ENCODE measurements at places on chromosomes 1 and 21.

GRCh38 chr1:29426701-29427279 lies 190.5 kb downstream of the PTPRU start:
- H3K4me1 ChIP-seq, result no peaks in the 10 kb centered on the region
- no peak for DNase-seq
- no peak overlapping the region for H3K27ac ChIP-seq
- no peaks in the 10 kb centered on the region for H3K36me3 ChIP-seq
- H3K27me3 ChIP-seq, result peaks cover 20% of the 10 kb centered on the region

- no peaks in the 10 kb centered on the region for H3K4me1 ChIP-seq
- H3K27ac ChIP-seq, result no peak overlapping the region
- no peaks in the 10 kb centered on the region for H3K27me3 ChIP-seq
These were observed 69.4 kb upstream of the BACE2 start for GRCh38 chr21:41098481-41099042.

DNA sequence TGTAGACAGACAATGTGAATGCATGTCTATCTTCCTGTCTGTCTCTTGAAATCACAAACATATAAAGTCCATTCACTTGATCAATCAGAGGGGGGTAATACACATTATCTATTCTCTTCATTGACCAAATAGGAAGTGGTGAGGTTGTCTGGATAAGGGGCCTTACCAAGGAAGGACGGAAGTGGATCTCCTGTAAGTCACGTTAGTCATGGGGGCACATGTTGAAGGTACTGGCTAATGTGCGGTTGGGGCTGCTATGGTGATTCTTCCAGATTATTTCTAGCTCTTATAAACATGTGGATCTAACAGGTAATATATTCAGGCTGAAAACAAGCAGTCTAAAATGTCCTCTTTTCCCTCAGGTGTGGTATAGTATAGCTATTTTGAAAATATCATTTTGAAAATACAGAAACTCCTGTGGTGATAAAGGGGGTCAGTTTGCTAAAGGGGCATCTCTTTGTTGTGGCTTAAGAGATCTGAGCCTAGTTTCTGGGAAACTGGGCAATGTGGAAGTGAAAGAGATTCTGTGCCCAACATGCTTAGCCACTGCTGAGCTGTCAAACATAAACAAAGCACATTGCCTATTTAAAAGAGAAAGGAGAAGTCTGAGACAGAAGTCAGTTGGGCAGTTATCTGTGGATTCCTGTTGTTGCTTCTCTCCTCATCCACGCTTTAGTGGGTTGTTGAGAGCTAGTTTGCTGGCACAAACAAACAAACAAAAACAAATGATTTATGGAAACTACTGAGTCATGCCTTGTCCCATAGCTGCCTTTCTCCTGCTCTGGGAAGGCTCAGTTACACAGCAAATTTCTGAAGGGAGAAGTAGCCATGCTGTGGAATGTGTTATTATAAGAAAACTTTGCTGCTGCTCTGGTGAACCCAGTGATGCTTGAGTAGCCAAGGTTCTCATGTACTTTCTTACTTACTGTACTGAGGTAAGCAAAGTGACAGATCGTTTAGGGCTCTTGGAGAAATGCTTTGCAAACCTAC lies 166.9 kb downstream of the HLX start:
- H3K27me3 ChIP-seq, result no peaks in the 10 kb centered on the region
- DNase-seq, result peak; percentile 30
- no peak overlapping the region for H3K27ac ChIP-seq
- no peaks in the 10 kb centered on the region for H3K36me3 ChIP-seq
- peaks cover 9% of the 10 kb centered on the region for H3K4me1 ChIP-seq

DNA sequence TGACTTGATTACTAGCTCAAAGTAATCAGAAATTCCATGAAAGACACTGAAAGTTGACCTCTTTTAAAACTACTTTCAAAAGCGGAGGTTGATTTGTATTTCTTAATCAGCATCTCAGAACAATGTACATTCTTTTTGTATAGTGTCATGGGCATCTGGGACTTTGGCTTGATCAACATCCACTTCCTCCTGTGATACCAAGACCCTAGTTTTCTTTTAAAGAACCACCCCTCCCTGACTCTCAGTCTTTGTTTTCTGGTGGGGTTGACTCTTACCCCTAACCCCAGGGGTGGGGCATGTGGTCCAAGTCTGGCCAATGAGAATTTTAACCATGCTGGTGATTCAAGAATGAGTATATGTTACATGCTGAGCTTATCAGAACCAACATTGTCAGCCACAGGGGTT lies 21.7 kb upstream of the IRF2BP2 start:
- H3K4me1 ChIP-seq, result peaks cover 39% of the 10 kb centered on the region
- H3K27ac ChIP-seq, result peak overlapping the region; percentile 73
- no peaks in the 10 kb centered on the region for H3K27me3 ChIP-seq
- DNase-seq, result peak; percentile 78
- no peaks in the 10 kb centered on the region for H3K36me3 ChIP-seq

DNA sequence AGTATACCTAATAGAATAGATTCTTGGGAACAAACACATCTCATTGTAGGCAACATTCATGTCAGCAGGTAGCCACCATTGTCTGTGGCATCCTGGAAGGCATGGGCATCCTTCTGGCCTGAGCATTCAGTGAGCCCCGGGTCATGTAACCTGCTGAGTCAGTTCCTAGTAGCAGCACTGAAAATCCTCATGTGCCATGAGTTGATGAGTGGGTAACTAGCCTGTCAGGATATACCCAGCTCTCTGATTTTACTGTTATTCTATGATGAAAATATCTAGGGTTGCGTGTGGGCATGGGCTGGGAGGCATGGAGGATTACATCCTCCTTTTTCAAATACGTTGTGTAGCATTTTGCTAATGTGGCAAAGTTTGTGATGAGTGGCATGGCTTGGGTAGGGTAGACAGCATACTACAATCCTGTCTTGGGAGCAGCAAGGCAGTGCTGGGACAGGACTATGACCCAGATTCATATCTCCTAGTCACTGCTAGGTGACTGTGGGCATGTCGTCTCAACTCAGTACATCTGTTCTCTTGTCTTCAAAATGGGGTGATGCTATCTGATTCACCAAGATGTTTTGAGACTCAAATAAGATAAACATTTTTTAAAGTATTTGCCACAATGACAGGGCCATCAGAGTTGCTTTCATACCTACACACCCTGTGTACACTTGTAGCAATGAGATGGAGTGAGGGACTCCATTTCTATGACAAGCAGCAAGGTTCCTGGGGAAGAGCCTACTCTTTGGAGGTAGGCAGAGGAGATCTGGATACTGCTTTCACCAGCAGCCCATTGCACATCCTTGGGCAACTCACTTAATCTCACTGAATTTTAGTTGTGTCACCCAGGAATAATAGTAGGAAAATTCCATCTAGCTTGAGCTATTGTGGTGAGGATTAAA lies 62.5 kb downstream of the CD58 start:
- H3K4me3 ChIP-seq, result peak overlapping the region; percentile 3
- DNase-seq, result no peak
- no peaks in the 10 kb centered on the region for H3K27me3 ChIP-seq
- no peaks in the 10 kb centered on the region for H3K36me3 ChIP-seq
- peaks cover 36% of the 10 kb centered on the region for H3K4me1 ChIP-seq
- peak overlapping the region; percentile 93 for H3K27ac ChIP-seq

GRCh38 chr1:56070601-56071000 lies 508.8 kb downstream of the PLPP3 start:
- peaks cover 52% of the 10 kb centered on the region for H3K4me1 ChIP-seq
- no peak overlapping the region for H3K27ac ChIP-seq
- H3K4me3 ChIP-seq, result no peak overlapping the region
- H3K27me3 ChIP-seq, result no peaks in the 10 kb centered on the region
- no peaks in the 10 kb centered on the region for H3K36me3 ChIP-seq

DNA sequence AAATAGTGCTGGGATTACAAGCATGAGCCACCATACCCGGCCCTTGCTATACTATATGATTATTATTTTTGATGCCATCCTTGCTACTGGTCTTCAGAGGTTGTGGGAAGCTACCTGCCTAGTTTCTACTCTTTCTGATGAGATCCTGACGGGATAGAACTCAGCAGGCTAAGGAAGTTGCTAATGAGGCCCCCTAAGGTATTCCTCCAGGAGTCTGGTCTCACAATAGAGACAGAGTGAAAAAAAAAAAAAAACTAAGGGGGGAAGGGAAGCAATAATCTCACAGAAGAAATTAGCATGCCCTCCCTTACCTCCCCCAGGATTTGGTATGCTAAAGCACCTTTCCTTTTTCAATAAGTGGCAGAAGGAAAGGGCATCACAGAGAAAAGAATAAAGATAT lies 17.6 kb downstream of the INTS3 start:
- peaks cover 26% of the 10 kb centered on the region for H3K4me1 ChIP-seq
- H3K36me3 ChIP-seq, result peaks cover 30% of the 10 kb centered on the region
- H3K27ac ChIP-seq, result no peak overlapping the region
- no peak overlapping the region for H3K4me3 ChIP-seq
- DNase-seq, result no peak
- H3K27me3 ChIP-seq, result no peaks in the 10 kb centered on the region

DNA sequence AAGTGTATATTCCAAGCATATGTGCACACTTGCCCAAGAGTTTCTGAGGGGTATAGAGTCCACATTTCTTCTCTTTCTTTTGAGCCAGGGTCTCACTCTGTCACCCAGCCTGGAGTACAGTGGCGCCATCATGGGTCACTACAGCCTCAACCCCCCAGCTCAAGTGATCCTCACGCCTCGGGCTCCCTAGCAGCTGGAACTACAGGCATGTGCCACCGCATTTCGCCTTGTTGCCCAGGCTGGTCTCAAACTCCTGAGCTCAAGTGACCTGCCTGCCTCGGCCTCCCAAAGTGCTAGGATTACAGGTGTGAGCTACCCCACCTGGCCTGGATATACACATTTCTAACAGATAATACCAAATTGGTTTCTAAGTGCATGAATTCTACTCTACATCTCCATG lies 17.1 kb upstream of the SRP9 start:
- H3K36me3 ChIP-seq, result no peaks in the 10 kb centered on the region
- H3K27ac ChIP-seq, result no peak overlapping the region
- no peaks in the 10 kb centered on the region for H3K27me3 ChIP-seq

DNA sequence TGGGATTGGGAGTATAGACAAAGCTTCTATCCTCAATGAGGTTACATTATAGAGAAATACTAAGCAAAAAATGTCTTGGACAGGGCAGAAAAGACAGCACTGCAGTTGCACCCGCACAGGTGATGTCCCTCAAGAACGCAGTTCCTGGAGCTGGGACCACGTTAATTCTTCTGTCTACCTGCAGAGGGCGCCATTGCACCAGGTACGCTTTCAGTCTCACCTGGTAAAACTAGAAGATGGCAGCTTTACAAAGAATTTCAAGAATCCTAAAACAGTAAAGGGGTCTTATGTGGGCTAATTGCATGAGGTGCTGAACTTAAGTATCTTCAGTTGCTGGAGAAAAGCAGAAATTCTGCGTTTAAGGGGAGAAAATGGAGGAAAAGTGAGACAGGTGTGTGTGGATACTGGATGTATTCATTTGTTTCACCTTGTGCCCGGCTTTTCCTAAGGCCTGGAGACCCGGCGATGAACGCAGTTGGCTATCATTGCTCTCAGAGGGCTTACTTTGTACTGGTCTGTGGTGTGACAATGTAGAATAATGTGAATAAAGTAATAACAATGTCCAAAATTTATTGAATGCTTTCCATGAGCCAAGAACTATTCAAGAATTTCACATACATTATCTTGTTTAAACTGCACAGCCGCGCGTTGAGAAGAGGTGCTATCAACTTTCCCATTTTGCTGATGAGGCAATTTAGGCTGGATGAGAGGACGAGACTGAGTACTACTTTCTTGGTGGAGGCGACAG lies 276.3 kb upstream of the GREM2 start:
- H3K4me1 ChIP-seq, result no peaks in the 10 kb centered on the region
- no peaks in the 10 kb centered on the region for H3K36me3 ChIP-seq
- no peak overlapping the region for H3K4me3 ChIP-seq
- no peaks in the 10 kb centered on the region for H3K27me3 ChIP-seq
- DNase-seq, result no peak
- H3K27ac ChIP-seq, result no peak overlapping the region

- no peak overlapping the region for H3K4me3 ChIP-seq
- H3K4me1 ChIP-seq, result no peaks in the 10 kb centered on the region
- H3K27me3 ChIP-seq, result no peaks in the 10 kb centered on the region
These were observed 206.4 kb downstream of the PLD5 start for GRCh38 chr1:242318140-242318539.
